ENCODE measurements at places on chromosomes 4 and X. TPM values are rescaled to one million over a fixed set of nuclear protein-coding genes. Genes with fewer than 3 reads are reported as not detected.

The ATP10D gene
- 9.9 TPM for total RNA-seq

The SOWAHD gene
- total RNA-seq: 2.7 TPM

The GK gene
- total RNA-seq: 53.5 TPM

The CLGN gene
- 1.8 TPM for total RNA-seq

The PRR32 gene
- total RNA-seq: not detected

The HERC3 gene
- 51.6 TPM for total RNA-seq

The CRLF2 gene
- 0.63 TPM for total RNA-seq

The MPC1L gene
- total RNA-seq: not detected

The GYPA gene
- not detected for total RNA-seq

The MAOB gene
- total RNA-seq: 32.6 TPM

The AKAP14 gene
- not detected for total RNA-seq

Data from mucosa of descending colon (tissue), 3 donors.